Activated T-cell treated with anti-CD3 and anti-CD28 coated beads for 1 hour (primary cell): ENCODE measurements at places on chromosomes 5 and 9.

DNA sequence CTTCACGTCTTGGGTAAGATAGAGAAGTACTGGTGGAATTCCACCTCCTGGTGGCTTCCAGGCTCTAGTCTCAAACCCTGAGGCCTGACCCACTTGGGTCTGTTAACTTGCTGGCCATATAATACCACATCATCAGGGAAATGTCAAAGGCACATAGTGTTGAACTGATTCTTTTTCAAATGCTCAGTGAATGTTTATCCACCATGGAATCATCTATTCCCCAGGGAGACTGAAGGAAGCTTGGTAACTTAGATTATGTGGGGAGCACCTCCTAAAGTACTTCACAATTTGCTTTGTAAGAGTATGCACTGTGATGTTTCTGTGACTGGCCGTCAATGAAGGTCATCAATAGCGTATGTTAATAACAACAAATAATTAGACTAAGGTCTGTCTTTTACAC, 16.1 kb downstream of the MACROH2A1 start:
- DNase-seq = no peak

- no peak for DNase-seq
These were observed 10.6 kb downstream of the GRIN3A start for GRCh38 chr9:101727612-101728524.

DNA sequence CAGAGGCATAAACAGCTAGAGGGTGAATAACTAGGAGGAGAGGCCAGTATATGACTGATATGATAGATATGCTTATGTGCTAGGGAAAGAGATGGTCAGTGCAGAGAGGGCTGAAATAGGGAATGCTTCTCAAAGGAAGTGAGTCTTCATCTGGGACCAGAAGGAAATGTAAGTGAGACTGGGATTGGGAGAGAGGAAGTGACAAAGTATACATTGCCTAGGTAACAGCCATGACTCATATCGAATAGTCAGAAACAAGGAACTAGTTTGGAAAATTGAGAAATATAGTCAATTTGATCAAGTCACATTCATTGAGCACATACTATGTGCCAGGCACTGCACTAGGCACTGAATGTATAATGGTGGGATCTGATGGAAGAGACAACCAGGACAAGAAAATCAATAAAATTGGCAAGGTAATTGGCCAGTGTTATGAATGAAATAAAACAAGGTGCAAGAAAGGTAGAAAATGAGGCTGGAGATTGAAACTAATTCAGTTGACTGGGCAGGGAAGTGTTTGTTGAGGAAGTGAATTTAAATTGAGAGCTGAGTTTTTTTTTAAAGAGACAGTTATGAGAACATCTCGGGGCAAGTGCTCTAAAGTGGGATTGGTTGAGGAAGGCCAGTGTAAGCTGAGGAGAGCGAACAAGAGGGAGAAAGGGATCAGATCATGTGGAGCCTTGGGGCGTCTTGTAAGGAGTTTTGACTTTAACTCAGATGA, 4.3 kb downstream of the ERAP2 start:
- DNase-seq = no peak

- DNase-seq = no peak
These were observed 242.9 kb downstream of the MCTP1 start for GRCh38 chr5:95042037-95042436.

GRCh38 chr5:35884191-35884769, 27.6 kb downstream of the IL7R start:
- no peak for DNase-seq

- no peak for DNase-seq
These were observed 148.4 kb downstream of the SIL1 start for GRCh38 chr5:139049780-139050179.

- no peak for DNase-seq
These were observed 66.2 kb downstream of the PLPPR1 start for GRCh38 chr9:101094686-101095085.

DNA sequence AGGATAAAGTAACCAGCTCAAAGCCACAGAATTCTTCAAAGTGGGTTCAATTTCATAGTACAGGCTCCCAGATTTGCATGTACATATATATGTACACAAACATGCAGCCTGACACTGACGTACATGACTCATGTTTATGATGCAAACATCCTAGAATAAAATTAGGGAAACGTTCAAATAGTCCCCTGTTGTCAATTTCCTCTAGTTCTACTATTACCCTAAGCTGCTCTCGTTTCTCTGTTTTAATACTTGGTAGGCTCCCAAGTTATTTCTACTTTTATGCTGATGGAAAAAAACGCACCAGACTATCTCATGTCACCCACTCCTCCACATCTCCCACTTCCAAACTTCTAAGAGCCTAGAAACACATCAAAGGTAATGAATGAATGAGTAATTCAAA, 229.7 kb downstream of the EPB41L4A start:
- no peak for DNase-seq

- DNase-seq = no peak
These were observed 168.0 kb downstream of the NXNL2 start for GRCh38 chr9:88702985-88703384.

DNA sequence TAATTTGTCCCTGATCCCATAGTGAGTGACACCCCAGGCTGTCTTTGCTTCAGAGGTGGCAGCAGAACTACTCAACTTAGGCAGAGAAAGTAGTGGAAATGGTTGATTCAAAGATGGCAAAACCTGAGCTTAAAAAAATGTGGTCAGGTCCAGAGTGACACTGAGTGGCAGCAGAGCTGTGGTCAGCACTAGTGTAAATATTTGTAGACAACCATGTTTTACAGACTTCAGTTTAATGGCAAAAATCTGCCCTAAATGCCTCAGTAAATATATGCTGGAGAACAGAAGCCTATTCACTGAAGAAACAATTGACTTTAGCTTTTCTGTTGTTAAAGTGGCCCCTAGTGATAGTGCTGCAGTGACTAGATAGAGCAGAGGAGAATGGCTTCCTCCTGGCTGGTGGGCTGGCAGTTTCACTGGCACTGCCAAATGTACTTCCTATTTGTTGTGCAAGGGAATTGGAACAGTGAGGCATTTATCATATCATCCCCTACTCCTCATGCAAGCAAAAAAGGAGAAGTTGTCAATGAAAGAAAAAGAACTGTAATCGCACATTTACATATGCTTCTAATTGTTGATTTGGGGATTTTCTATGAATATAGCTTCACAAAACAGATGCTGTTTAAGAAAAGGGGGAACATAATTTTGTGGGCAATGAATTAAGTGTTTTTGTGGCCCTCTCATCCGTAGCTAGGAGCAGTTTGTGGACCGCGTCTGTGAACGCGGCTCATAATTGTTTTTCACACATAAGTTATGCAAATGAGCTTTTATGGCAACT, 12.0 kb downstream of the PBX3 start:
- DNase-seq = no peak

- DNase-seq = no peak
These were observed 162.5 kb upstream of the GAS1 start for GRCh38 chr9:87109851-87110250.

GRCh38 chr9:118331622-118332045, 627.4 kb downstream of the TLR4 start:
- no peak for DNase-seq

DNA sequence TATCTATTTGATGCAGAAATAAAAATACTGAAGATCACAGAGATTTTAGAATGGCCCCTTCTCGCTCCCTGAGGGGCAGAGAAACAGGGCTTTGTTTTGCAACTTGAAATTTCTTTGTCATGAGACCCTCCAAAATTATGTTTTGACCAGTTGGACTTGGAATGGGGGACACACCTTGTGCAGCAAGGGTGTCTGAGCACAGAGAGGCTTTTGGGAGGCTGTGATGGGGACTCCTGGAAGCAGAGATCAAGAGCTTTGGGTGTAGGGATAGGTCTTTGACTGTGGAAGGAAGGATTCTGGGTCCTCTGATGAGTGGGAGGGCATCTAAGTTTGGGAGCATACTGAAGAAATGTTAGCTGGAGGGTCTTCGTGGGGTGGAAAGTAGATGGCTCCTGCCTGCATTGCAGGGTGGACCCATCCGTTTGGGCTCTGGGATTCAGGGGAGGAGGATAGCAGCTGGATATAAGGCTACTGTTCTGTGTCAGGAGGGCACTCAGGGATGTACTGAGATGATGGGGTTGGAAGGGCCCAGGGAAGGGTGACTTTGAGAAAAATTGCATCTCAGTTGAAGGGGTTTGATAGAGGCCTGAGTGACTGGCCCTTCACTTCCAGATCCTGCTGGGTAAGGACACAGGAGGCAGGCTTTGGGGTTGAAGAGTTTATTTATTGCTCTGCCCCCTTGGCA, 1.8 kb upstream of the MYORG start:
- no peak for DNase-seq

- DNase-seq = no peak
These were observed 25.5 kb downstream of the DAB2IP start for GRCh38 chr9:121676926-121677325.

DNA sequence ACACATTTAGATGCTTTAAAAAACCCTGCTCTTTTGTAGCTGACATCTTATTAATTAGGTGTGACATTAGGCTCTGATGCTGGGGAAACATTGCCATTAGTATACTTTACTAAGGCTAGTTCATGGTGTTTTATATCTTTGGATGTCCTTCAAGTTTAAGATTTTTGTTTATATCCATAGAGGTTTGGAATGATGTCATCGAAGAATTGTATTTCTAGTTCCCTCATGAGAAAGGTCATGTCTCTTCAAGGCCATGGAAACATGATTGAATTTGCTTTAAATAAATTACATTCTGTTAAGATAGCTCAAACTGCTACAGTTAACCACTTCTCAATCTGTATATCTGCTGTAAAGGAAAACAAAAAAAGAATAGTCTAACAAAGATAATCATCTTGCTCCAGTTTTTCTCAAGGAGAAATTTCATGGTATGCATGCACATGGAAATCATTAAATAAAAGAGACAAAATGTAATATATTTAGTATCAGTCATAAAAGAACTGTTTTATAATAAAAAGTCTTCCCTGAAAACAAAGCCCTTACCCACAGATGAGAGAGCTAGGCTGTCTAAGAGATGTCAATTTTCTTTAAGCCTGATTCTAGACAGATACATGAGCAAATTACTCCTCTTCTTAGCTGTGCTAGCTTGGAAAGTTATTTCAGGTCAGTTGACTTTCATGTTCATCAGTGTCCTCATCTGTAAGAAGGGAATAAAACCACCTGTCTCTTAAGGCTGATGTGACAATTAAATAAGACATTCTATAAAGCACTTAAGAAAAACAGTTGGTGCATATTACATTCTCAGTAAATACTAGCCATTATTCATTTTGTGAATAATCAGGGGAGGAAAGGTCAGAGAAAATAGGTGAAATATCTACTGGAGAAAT, 25.0 kb upstream of the STARD4 start:
- DNase-seq = no peak

GRCh38 chr9:13948037-13948436, 365.9 kb downstream of the NFIB start:
- DNase-seq = no peak

DNA sequence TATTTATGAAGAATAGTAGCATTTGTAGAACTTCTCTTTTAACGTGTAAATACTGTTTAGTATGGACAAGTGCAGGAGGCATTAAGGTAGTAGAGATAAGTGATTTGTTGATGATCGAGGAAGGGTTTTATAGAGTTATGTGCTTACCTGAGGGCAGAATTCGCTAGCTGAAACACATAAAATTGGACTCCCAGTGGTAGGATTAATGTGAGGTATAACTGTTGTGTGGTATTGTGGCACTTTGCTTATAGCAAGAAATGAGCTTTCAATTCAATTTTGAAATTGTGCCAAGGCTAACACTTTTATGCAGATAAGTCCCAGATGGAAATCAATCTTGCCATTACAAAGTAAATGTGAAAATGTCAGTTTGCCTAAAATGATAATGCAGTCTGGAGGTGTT, 1.2 kb downstream of the AP3S1 start:
- DNase-seq = no peak

DNA sequence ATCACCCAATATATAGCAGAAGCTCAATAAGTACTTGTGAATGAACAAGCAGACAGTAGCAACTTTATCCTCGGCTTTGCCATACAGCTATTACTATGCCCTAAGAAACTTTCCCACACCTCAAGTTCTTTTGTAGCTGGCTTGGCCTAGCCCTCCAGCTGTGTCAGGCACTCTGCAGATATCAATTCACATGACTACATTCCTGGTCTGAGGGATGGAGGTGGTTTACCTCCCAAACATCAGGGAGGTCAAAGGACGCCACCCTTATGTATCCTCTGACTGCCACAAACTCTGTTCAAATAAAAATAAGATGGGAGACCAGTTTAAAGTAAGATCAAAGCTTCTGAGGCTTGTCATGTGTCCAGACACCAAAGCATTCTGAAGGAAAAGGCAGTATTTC, 416.3 kb downstream of the PIK3R1 start:
- no peak for DNase-seq

- no peak for DNase-seq
These were observed 205.2 kb downstream of the CAAP1 start for GRCh38 chr9:26687421-26687820.

- no peak for DNase-seq
These were observed 404.7 kb upstream of the DAB2 start for GRCh38 chr5:39829441-39829840.

- no peak for DNase-seq
These were observed 222.6 kb downstream of the MEF2C start for GRCh38 chr5:88660264-88660946.

- DNase-seq = no peak
These were observed 346.1 kb upstream of the PTGER4 start for GRCh38 chr5:40333459-40334241.

- DNase-seq = no peak
These were observed 80.0 kb upstream of the TUT7 start for GRCh38 chr9:86434039-86434726.

- DNase-seq = no peak
These were observed 105.5 kb upstream of the ZNF462 start for GRCh38 chr9:106757514-106757913.

- DNase-seq = no peak
These were observed 10.8 kb downstream of the OR13J1 start for GRCh38 chr9:35859310-35859989.

DNA sequence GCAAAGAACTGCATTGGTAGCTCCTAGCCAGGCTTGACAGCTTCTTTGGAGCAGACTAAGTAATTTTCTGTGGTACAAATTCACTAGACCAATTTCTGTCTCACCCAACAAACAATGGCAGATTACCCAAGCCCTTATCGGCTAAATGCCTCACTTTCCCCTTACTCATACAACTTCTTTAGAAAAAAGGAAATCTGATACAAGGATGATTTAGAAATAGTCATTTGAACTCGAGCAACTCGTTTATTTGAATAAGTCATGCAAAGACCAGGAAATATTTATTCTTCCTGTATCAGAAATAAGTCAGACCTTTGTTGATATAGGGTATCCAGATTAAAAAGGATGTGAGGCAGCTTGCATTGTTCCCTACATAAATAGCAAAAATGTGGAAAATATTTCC, 170.4 kb upstream of the CDH6 start:
- no peak for DNase-seq

- DNase-seq = no peak
These were observed 85.1 kb downstream of the FBXL7 start for GRCh38 chr5:15585128-15585527.

- DNase-seq = no peak
These were observed 106.0 kb downstream of the CWC27 start for GRCh38 chr5:64874753-64875152.

GRCh38 chr9:106682420-106682819, 180.5 kb upstream of the ZNF462 start:
- DNase-seq = no peak

GRCh38 chr9:138059196-138059595, 181.6 kb downstream of the CACNA1B start:
- no peak for DNase-seq
